ENCODE measurements at places on chromosomes 16 and 17.

DNA sequence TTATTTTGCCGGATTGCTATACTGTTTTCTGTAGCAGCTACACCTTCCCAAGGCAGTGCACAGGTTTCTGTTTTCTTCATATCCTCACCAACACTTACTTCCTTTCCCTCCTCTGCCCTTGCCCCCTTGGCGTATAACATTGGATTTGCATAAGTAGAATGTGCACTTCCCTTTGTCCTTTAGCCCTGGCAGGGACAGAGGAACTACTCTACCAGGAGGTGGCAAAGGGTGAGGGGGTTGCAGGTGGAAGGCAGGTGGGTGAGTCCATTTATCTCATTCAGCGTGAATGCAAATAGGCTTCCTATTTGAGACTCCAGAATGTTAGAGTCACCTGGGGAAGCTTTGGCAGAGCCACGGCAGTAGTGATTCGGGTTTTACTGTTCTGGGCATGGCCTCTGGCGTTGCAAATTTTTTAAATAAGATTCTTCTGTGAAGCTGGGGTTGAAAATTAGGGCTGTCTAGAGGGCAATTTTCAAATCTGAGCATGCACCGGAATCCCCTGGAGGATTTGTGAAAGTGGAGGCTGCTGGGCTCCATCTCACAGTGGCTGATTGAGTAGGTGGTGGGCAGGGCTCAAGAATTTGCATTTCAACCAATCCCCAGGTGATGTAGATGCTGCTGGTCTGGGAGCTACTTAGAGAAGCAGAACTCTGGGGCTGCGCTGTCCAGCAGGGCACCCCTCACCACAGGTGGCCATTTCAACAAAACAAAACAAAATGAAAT, 84.7 kb downstream of the PLCG2 start:
- DNase-seq = no peak

- DNase-seq = no peak
These were observed 290.3 kb downstream of the SOX9 start for GRCh38 chr17:72411124-72411563.

GRCh38 chr17:39261286-39261685, 35.5 kb upstream of the STAC2 start:
- DNase-seq = no peak

GRCh38 chr16:49458243-49458642, 84.6 kb downstream of the C16orf78 start:
- no peak for DNase-seq

- DNase-seq = no peak
These were observed 1.0 kb downstream of the MGRN1 start for GRCh38 chr16:4625560-4626159.

DNA sequence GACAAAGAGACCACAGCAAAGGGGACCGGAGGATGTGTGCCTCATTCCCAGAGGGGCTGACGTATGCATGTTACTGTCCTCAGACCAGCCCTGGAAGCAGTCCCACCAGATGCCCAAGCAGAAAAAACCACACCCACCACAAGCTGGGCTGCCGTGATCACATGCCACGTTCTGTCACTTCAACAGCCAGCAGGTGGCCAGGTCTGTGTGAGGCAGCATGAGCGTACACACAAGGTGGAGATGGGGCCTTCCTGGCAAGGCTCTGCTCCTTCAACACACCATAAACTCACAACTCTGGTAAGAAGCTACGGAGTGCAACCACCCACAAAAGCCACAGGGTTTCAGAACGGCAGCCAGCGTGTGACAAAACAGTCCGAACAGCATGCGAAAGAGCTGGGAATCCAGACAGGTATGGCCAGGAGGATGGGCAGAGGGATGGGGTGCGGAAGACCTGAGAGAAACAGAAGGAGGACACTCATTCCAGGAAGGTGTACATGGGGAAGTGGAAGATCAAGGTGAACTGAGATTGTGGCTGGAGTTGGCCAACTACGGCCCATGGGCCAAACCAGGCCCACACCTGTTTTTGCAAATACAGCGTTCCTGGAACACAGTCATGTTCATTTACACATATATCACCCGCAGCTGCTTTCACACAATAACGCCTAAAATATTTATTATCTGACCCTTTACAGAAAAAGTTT, 27.9 kb downstream of the MBTPS1 start:
- no peak for DNase-seq

GRCh38 chr17:49333804-49334203, 28.2 kb downstream of the ZNF652 start:
- DNase-seq = no peak

GRCh38 chr17:12790249-12791106, 1.2 kb downstream of the ARHGAP44 start:
- DNase-seq = no peak

DNA sequence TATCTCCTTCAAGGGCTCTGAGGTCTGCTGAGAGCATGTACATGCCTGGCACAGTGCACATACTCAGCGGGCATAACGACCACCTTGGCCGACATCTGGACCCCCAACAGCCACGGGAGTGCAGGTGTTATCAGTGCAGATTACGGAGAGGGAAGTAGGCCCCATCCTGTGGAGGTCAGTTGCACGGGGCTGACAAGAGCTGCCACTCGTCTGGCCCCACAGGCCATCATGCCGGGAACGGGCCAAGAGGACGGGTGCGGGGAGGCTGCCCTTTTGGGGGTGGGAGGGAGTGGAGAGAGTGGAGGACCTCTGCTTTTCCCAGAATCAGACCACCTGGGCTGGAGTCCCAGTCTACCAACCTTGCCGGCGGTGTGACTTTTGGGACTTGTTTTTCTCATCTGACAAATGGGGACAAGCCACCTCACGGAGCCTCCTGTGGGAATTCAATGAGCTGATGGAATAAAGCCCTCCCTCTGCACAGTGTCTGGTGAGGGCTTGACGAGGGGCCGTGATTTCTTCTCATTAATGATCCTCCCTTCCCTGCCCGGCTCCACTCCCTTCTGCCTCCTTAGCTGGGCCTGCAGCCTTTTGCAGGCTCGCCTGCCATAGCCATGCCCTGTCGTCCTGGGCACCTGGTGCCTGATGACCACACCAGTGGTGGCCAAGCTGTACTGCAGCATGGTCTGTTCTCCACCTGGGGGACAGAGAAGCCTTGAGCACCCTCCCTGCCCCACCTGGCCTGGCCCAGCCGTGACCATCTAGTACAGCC, 4.6 kb downstream of the PRSS33 start:
- DNase-seq = no peak

DNA sequence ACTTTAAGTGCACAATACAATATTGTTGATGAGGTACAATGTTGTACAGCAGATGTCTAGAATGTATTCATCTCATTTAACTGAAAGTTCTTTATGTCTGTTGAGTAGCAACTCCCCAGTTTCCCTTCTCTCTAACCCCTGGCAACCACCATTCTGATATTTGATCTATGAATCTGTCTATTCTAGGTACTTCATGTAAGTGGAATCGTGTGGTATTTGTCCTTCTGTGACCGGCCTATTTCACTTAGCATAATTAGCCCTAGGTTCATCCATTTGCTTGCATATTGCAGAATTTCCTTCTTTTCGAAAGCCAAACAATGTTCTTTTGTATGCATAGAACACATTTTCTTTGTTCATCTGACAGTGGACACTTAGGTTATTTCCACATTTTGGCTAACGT, 10.8 kb downstream of the RGS9 start:
- no peak for DNase-seq

- DNase-seq = no peak
These were observed 133.7 kb upstream of the MON1B start for GRCh38 chr16:77057161-77057774.

DNA sequence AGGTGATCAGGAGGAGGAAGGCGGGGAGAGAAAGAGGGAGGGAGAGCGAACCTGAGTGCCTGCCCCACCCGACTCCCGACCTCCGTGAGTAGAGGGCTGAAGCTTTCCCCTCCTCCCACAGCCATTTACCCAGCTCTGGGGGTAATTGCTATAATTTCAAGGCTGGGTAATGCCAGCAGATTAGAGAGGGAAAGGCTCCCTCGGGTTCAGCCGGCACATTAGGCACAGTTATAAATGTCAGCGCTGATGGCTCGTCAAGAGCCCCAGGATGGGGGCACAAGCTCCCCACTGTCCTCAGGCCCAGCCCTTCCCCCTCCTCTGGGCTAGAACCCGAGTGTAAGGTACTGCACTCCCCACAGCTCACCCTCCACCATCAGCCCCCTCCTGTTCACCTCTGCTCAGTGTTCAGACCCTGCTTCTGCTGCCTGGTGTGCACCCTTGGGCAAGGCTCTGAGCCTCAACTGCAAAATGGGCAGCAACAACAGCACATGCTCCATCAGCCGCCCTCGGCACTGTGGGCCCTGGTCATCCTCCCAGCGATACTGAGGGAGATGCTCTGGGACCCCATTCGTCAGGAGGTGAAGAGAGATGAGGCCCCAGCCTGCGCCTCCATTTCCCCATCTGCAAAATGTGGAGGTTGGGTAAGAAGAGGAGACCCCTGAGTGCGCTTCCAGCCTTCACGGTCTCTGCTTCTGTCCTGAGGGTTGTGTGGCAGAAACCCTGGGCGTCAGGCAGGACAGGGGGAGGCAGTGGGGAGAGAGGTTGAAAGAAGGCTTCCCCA, 77.2 kb downstream of the NT5M start:
- no peak for DNase-seq

- no peak for DNase-seq
These were observed 4.1 kb upstream of the PPP1R9B start for GRCh38 chr17:50154604-50155003.

- no peak for DNase-seq
These were observed 6.1 kb downstream of the PECAM1 start for GRCh38 chr17:64384253-64385186.

All from NCI-H187 treated with DMSO at 0.1 percent for 48 hours (cell line).